Effector memory CD4-positive, alpha-beta T cell (primary cell): ENCODE measurements at places on chromosomes 1 and 21.

DNA sequence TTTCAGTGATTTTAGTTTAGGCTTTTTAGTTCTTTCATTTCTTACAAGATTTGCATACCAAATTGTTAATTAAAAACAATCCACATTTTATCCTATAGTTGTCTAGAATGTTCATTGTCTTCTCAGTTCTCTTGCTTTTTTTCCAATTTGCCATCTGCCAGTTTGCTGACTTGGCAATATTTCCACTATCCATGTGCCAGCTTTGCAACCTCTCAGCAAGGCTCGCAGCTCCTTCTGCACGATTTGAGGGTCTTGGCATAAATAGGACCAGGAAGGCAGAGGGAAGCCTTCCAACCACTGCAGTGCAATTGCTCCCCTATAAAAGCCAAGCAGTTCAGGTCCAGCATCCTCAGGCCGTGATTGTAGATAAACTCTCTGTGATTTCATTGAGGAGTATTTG, 306.8 kb upstream of the FMN2 start:
- H3K4me1 ChIP-seq, result no peaks in the 10 kb centered on the region
- H3K27me3 ChIP-seq, result no peaks in the 10 kb centered on the region
- H3K36me3 ChIP-seq, result no peaks in the 10 kb centered on the region
- no peak overlapping the region for H3K27ac ChIP-seq

DNA sequence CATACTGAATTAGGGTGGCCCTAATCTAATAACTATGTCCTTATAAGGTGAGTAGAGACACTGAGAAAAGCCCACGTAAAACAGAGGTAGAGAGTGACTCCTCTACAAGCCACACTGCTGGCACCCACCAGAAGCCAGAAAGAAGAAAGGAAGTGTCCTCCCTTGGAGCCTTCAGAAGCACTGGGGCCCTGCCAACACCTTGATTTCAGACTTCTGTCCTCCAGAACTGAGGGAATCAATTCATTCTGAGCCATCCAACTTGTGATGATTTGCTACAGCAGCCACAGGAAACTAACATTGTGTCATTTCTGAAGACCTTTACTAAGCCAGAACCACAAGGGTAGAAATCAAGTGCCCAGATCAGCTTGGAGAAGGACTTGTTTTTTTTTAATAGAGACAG, 15.0 kb downstream of the GNB1 start:
- no peak overlapping the region for H3K27ac ChIP-seq
- H3K27me3 ChIP-seq, result no peaks in the 10 kb centered on the region
- no peak for DNase-seq
- peaks cover 36% of the 10 kb centered on the region for H3K4me1 ChIP-seq
- peaks cover 9% of the 10 kb centered on the region for H3K36me3 ChIP-seq

DNA sequence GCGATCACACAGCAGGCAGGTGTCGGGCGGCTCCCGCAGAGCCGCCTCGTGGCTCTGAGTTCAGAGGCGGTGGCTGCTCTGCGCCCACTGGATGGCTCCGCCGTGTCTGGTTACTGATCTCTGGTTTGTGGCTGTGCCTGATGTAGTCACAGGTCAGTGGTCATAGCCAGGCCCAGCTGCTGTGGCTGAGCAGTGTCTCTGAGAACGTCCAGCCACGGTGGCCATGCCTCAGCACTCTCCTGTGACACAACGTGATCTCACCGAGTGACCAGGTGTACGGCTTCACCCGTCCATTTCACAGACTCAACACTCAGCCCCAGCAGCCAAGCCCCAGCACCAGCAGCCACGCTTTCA, 61.2 kb downstream of the KCNN3 start:
- no peak overlapping the region for H3K27ac ChIP-seq
- H3K4me3 ChIP-seq, result no peak overlapping the region
- no peak for DNase-seq

DNA sequence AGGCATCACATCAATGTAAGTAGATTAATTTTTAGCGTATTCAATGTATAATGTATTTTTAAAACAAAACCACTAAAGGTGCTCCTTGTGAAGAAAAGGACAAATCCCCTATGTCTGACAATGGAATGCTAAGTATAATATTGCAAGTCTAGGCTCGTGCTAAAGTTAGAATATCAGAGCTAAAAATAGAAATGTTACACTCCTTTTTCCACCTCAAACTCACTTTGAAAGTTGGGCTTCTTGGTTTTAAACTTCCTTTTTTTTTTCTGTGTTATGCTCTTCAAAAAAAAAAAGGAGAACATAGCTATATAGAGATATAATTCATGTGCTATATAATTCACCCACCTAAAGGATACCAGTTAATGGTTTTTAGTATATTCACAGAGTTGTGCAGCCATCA, 3.6 kb upstream of the SERBP1 start:
- no peak for DNase-seq
- H3K36me3 ChIP-seq, result no peaks in the 10 kb centered on the region
- no peak overlapping the region for H3K27ac ChIP-seq
- H3K27me3 ChIP-seq, result no peaks in the 10 kb centered on the region

DNA sequence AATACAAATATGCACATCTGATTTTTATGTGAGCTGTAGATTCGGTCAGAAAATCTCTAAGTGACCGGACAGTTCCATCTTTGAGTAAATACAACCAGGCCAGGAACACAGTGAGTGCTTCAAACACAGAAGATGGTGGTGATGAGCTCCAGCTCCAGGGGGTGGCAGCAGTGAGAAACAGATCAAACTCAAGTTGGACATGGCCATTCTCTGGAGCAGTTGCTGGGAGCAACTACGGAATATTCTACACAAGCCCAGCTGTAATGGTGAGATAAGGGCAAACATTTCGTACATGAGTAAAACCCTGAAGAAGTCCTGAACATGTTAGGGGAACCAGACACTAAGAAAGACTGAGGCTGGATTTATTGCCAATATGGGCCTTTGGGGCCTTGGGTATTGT, 100.7 kb downstream of the BARHL2 start:
- H3K36me3 ChIP-seq, result no peaks in the 10 kb centered on the region
- H3K27me3 ChIP-seq, result no peaks in the 10 kb centered on the region
- no peak overlapping the region for H3K4me3 ChIP-seq
- no peak for DNase-seq
- no peak overlapping the region for H3K27ac ChIP-seq

GRCh38 chr1:41152622-41153044, 89.5 kb downstream of the SCMH1 start:
- no peak overlapping the region for H3K4me3 ChIP-seq
- no peaks in the 10 kb centered on the region for H3K27me3 ChIP-seq
- peaks cover 4% of the 10 kb centered on the region for H3K36me3 ChIP-seq
- no peak overlapping the region for H3K27ac ChIP-seq
- H3K4me1 ChIP-seq, result no peaks in the 10 kb centered on the region
- no peak for DNase-seq
